Femur (tissue), 1 donor: ENCODE measurements at places on chromosomes 3 and 15.

GRCh38 chr15:44712346-44713005, 1.2 kb downstream of the B2M start:
- peak; percentile 79 for DNase-seq

GRCh38 chr3:49910409-49911123, 6.9 kb upstream of the MST1R start:
- no peak for DNase-seq

DNA sequence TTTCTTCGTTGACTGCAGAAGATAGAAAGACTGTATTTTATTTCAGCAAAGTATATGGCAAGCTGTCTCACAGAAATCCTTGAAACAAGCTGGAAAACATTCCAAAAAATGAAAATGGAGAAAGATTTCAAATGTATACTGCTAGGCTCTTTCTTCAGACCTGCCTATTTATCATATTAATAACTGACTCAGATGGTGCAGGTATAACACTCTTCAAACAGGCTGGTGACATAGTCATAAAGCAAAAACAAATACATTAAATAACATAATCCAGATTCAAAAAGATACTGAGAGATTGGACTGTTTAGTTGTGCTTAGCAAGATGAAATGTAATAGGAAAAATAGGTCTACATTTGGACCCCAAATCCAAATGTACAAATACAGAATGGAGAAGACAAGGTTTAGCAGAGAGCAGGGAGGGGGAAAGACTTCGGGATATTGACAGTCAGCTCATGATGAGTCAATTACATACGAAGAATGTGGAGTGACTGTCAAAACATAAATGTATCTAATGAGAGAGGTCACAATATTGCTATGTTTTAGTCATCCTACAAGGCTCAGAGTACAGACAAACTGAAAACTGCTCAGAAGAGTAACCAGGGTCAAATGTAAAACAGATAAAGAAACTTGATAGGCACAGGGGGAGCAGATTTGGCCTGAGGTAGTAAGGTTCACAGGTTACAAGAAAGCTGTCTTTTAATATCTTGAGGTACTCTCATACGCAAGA, 88.7 kb downstream of the DMXL2 start:
- no peak for DNase-seq

GRCh38 chr3:49705390-49705960, 14.0 kb downstream of the AMIGO3 start:
- no peak for DNase-seq

- DNase-seq: no peak
These were observed 40.9 kb downstream of the CRTC3 start for GRCh38 chr15:90570643-90571042.

DNA sequence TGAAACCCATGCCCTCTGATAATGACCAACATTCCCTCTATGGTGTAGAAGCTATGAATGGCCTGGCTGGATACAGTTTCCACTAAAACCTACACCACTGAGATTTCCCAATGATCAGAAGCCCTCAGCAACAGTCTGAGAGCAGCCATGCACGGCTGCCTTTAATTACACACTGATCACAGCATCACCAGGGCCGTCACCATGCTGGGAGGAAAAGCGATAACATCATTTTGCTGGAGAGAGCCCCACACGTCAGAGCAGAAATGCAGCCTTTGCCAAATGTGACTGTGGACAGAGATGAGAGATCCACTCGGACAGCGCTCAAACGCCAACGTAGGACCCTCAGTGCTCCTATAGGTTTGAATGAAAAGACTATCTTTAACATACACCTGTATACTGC, 135.0 kb downstream of the XXYLT1 start:
- DNase-seq: no peak

DNA sequence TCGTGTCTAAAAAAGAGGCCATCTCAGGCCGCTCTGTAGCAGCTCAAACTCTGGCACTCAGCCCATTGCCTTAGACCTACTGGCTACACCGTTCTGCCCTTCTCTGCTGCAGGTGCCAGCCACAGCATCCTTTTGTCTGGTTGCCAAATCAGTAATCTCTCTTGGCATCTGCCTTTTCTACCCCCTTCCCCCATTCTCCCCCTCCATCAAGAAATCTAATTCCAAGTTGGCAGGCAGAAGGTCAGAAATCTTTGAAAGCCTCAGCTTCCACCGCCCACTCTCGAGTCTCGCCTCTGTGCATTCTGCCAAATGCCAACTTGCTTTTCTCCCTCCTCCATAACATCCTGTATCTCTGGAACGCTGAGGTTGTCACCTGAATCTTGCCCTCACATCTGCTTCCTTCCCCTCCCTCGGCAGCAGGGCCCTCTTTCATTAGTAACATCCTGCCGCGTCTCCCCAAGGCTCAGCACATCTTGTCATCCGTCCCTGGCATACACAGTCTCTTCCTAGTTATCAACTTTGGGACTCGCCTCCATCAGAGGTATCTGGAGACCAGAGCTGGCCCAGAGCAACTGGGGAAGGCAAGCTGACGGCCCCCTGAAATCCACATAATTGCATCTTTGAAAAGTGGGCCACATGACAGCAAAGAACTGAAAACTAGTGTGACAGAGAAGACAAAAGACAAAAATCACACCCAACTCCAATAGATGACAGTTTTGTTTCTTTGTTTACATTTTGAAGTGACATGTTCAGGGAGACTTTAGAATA, 312.0 kb upstream of the CCDC54 start:
- DNase-seq: peak; percentile 24

GRCh38 chr15:45630917-45631691, 3.7 kb upstream of the SQOR start:
- no peak for DNase-seq

- no peak for DNase-seq
These were observed 216.7 kb downstream of the IL20RB start for GRCh38 chr3:137174514-137174913.

DNA sequence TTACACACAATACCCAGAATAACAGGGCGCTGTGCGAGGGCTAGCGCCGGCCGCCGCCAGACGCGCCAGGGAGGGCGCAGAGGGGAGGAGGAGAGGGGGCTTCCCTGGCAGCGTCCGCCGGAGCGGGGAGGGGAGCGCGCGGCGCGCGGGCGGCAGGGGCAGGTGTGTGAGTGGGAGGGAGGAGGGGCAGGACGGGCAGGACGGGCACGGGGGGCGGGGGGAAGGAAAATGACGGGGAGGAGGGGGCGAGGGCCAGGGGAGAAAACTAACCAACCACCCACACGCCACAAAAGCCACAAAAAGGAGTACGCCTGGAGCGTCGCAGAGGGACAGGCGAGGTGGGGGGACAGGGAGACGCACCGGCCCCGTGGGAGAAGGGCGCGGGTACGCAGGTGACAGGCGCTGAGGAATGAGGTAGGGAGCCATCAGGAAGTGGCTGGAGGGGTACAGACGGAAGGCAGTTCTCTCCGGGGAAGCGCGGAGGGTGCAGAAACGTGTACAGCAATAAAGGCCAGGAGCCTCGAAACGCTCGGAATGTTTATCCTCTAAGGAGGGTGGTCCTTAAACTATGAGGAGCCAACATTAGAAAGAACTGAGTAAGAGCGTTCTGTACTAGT, 610 bp upstream of the SATB1 start:
- peak; percentile 77 for DNase-seq

DNA sequence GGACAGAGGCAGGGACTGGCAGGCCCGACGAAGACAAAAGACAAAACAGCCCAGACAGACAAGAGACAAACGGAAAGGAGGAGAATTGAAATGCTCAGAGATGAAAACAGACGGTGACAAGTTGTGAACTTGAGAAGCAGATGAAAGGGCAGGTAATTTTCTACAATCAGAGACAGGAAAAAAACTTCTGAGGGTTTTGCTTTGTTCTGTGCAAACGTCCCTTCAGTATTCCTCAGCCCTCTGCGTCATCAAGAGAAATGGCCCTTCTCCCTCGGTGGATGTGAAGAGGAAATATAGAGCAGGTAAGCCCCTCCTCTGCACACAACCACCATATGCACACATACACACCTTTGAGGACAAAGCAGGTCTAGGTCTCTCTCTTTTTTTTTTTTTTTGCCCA, 206.6 kb downstream of the UACA start:
- DNase-seq: no peak

- no peak for DNase-seq
These were observed 75.9 kb upstream of the SPRED1 start for GRCh38 chr15:38176691-38177090.

DNA sequence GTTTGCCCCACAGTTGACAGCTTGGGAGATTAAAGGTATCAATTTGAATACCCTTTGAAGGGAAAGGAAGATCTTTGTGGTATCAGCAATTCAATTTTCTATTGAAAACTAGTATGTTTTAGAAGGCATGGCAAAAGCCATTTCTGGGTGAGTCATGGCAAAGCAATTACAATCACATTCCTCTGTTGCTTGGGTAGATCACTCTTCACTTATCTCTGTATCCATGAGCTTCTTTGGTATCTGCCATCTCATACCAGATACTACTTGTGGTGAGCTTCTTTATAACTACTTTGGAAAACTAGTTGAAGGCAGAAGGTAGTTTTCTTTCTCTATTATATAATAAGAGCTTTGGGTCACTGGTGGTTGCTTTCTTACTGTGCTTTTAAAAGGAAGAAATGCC, 28.3 kb upstream of the LSAMP start:
- no peak for DNase-seq

DNA sequence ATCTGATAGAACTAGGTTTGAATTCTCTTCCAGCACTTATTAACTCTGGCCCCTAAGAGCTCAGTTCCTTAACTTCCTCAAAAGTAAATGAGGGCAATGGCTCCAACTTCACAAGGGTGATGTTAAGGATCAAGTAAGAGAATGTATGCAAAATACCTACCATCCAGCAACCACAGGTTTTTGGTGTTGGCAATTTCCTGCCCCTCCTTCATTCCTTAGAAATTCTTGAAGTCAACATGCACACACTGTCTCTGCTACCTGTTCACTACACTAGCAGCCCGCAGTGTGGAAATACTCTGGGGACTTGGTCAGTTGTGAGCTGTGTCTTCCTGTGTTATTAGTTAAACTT, 5.0 kb downstream of the ZBED2 start:
- no peak for DNase-seq

- DNase-seq: no peak
These were observed 343.9 kb upstream of the THRB start for GRCh38 chr3:24838533-24838932.

DNA sequence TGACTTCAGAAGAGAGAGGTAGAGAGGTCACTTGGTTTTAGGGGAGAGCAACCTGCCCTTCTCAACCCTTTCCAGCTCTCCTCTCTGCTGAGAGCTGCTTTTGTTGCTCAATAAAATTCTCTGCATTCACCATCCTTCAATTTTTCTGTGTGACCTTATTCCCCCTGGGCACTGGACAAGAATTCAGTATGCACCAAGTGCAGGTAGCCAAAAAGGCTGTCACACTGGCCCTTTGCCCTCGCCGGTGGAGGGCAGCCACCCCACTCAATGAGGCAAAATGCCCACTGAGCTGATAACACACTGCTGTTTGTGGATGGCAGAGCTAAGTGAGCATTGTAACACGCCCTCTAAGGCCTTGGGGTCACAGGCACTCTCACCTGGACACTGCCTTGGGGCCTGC, 12.9 kb downstream of the PGBD4 start:
- DNase-seq: no peak

GRCh38 chr3:44981220-44981619, 5.2 kb downstream of the EXOSC7 start:
- no peak for DNase-seq

DNA sequence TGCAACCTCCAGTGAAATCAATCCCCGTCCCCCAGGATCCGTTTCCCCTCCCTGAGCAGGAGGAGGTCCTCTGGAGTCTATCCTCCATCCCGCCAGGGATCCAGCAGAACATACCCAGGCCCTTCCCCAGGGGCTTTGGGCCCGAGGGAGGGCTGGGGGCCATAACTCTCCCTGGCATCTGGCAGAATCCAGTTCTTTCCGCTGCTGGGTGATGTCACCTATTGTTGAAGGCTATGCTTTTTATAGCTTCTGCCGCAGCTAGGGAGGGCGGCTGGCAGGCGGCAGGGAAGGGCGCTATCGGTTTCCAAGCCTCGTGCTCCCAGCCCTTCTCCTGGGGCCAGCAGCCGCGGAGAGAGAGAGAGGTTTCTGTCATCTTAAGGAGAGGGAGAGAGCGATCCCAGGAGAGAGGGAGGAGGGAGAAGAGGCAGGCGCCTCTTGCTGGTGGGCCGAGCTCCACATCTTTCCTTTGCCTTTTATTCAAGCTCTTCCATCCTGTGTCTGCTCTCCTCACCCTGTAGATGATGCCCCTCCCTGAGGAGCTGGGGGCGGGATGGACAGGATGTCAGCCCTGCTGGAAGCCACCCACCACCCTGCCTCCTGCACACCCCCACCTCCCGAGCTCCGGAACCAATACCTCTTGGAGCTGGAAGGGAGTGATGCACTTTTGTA, 120.1 kb downstream of the ANP32A start:
- DNase-seq: peak; percentile 83

GRCh38 chr3:60081381-60082095, 1031.7 kb upstream of the CFAP20DC start:
- DNase-seq: no peak

- DNase-seq: peak; percentile 57
These were observed 33.5 kb downstream of the ZBTB38 start for GRCh38 chr3:141401573-141402475.

GRCh38 chr3:163438760-163439159, 1639.5 kb downstream of the SI start:
- DNase-seq: no peak

GRCh38 chr3:100002599-100003350, 111.5 kb downstream of the FILIP1L start:
- DNase-seq: no peak

- peak; percentile 70 for DNase-seq
These were observed 394 bp downstream of the OSBPL10 start for GRCh38 chr3:31980530-31981205.

- DNase-seq: no peak
These were observed 4.8 kb downstream of the SHF start for GRCh38 chr15:45182996-45183395.

- DNase-seq: no peak
These were observed 46.8 kb downstream of the CMTM6 start for GRCh38 chr3:32455609-32456428.

DNA sequence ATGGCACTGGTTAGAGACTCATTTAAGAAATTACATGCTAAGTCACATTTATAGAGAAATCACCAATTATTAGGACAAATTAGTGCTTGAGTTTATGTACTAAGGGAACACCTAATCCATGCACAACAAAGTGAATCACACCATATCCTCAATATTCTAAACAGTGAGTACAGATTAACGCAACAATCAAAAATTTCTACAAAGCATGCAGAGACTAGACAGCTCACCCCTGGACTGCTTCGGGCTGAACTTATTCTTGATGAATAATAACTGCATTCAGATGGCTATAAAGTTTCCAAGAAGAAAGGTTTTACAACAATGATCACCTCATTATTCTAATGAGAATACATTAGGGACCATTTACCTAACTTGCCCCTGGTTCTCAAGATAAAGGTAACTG, 66.5 kb downstream of the LRRFIP2 start:
- DNase-seq: no peak

DNA sequence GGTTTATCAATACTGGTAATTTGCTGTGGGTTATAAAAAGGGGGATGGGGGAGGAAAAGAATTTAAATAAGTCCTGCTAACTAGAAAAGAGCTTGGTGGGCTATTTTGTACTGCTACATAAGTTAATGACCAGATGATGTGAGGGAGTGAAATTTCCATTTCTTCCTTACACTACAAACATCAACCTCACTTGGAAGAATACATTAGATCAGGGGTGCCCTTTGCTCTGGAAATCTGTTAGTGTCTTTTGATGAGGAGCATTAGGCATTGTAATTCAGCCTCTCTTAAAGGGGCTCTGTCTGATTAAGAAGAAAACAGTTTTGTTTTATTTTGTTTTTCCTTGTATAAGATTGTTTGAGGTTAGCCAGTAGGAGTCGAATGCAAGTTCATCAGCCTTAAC, 576.4 kb upstream of the TBL1XR1 start:
- no peak for DNase-seq
